ENCODE measurements at places on chromosomes 2 and 18. TPM values are rescaled to one million over a fixed set of nuclear protein-coding genes. Genes with fewer than 3 reads are reported as not detected.

Gene TMEM185B
- total RNA-seq = 35.9 TPM

Gene GCG
- not detected for total RNA-seq

DNA sequence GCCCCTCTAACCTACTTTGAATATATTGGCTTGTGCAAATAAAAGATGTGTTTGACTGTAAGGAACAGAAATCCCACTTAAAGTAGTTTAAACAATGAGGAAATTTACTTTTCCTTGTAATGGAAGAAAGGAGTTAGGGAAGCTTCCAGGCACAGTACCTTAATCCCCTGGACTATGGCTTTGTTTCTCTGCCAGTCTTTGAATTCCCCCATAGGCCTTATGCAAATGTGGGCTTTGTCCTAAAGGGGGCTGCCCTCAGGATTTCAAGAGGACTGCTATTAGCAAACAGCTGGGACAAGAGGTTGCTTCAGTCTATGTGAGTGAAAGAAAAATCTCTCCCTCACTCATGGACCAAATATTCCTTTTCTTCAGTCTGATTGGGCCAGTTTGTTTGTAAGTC lies 255.1 kb upstream of the THSD7B start:
- DNase-seq = no peak

GRCh38 chr2:144832048-144832447 lies 312.1 kb upstream of the ZEB2 start:
- no peak for DNase-seq

DNA sequence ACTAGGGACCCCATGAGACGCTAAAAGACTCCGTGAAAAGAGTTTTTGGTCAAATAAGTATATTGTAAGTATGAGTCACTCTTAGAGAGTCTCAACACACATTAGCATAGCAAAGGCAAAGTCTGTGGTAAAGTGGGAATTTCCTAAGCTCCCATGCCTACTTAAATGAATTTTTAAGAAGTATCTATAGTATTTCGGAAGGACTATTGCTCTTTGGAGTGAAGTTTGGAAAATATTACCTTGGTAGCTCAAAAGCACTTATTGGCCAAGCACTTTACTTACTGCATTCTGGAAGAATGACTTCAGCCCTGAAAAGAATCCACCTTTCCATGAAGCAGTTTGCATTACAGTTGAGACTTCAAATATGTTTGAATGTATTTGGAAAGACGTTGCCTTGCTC lies 57.1 kb downstream of the CAVIN2 start:
- DNase-seq = no peak

- no peak for DNase-seq
Measured at GRCh38 chr2:66030553-66030952, 404.4 kb upstream of the MEIS1 start.
